ENCODE measurements at places on chromosomes 5 and 9.
A peak's percentile ranks its signal among the peaks of the same experiment; 100 is the strongest.

- DNase-seq, result no peak
Measured at GRCh38 chr5:33755231-33755630, 136.6 kb downstream of the ADAMTS12 start.

DNA sequence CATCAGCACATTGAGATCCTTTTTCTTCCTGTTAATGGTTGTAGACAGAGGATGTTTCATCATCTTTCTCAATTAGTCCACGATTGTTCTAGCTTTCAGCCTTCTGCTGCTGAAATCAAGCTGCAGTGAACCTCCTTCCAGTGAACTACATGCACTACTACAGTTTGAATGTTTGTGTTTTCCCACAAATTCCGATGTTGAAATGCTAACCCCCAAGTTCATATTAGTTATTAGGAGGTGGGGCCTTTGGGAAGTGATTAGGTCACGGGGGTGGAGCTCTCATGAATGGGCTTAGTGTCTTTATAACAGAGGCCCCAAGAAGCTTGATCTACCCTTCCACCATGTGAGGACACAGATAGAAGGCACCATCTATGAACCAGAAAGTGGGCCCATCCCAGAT is 32.9 kb downstream of the NSG2 start:
- DNase-seq, result no peak

DNA sequence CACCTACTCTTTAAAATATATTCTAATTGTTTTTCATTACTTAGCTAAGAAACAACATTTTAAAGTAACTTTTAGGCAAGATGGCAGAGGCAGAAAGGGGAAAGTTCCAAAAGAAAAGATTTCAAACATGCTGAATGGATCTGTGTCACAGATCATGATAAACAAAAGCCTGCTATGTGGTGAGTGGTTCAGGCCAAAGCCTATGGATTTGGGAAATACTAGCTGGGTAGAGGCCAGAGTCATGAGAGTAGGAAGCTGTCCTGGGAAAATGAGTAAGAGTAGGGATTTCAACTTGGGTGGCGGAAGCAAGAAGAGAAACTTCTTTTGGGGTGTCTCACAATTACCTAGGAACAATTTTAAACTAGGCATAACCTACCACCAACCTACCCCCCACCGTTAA is 68.7 kb upstream of the GRHPR start:
- DNase-seq, result no peak

- DNase-seq, result no peak
Measured at GRCh38 chr5:15600035-15600434, 100.1 kb downstream of the FBXL7 start.

DNA sequence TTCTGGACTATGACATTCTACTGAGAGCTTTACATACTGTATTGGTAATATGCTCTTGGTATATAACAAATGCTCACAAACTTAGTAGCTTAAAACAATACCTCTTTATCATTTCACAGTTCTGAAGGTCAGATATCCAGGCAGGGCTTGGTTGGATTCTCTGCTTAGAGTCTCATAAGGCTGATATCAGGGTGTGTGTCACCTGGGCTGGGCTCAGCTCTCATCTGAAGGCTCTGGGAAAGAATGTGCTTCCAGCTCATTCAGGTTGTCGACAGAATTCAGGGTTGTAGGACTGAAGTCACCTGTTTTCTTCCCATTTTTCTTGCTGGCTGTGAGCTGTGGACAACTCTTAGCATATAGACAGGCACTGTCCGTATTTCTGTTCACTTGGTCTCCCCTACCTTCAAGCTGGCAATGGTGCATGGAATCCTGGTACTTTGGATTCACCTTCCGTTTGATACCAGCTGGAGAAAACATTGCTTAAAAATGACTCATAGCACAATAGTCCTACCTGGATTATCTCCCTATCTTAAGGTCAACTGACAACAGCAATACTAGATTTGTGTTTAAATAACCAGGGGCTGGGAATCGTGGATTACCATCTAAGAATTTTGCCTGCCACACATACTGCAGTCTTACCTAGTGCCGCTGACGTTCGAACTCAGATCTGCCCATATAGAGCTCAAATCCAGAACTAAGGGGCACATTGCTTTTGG is 69.2 kb downstream of the RCL1 start:
- no peak for DNase-seq

DNA sequence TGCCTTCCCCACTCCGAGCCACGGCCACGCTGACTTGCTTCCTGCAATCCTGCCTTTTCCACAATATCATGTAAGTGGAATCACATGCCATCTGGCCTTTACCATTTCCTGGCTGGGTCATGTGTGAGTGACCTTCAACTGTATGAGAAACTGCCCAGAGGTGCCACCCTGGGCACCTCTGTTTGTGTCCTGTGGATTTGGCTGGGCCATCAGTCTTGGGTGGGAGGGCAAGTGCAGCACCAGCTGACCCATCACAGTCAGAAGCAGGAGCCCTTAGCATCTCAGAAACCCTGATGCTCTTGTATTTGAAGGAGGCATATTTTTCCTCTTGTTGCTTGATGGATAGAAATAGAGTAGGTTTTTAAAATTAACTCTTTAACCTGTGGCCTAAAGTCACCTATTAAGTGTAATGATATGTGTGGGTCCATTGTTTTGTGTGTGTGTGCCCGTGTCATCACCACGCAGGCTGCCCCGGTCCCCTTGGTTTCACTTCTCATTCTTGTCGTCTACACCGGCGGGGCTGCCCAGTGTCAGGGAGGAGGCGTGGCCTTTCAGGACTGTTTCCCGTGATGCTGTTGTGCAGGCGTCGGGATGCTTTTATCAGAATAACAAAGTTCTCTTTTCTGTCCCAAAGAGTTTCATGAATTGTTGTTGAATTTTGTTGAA is 52.1 kb upstream of the CACNA1B start:
- peak; percentile 79 for DNase-seq

DNA sequence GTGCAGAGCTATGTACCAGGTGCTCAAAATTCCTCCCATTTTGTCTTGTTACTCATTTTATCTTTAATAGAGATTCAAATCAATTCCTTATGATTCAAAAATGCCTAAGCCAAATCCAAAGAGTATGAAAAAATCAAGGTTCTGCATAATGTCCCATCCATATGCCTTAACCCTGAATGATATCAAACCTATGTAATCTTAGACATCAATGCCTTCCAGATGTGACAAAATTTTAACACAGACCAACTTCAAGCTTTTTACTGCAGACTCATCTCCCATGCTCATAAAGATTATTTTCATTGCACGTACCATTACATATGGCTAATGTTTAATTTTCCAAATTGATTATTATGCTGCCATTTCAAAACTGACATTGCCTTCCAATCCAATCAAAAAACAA is 122.4 kb downstream of the NFIB start:
- DNase-seq, result no peak

Data from memory B cell (primary cell).